Activated CD4-positive, alpha-beta memory T cell treated with anti-CD3 and anti-CD28 coated beads, Interleukin-2, amount 10 ng/mL, durations not matched to agents 7 days and 5 days (primary cell): ENCODE measurements at places on chromosomes 13 and 19.

GRCh38 chr13:91117351-91117750 lies 230.1 kb upstream of the MIR17HG start:
- no peak for DNase-seq

GRCh38 chr19:31592456-31592855 lies 243.2 kb upstream of the TSHZ3 start:
- no peak for DNase-seq

DNA sequence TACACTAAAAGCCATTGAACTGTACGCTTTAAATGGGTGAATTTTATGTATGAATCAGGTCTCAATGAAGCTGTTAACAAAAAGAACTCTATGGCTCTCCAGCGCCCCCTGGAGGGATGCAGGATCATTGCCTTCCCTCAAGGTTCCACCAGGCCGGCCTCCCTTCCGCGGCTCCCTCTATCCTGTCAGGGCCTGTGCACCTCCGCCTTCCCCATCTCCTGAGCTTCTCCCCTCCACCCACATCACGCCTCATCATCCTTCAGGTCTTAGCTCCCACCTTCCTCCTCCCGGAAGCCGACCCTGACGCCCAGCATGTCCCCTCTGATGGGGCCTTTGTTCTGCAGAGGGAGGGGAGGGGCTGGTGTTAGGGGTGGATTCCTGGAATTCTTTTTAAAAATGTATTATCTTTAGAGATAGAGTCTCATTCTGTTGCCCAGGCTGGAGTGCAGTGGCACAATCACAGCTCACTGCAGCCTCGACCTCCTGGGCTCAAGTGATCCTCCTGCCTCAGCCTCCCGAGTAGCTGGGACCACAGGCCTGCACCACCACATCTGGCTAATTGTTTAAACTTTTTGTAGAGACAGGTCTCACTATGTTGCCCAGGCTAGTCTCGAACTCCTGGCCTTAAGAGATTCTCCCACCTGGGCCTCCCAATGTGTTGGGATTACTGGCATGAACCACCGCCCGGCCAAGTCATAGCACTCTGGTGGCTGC lies 27.7 kb downstream of the MEIS3 start:
- peak; percentile 86 for DNase-seq

GRCh38 chr13:23579896-23580683 lies 9.9 kb downstream of the TNFRSF19 start:
- DNase-seq, result no peak

GRCh38 chr13:97328222-97328790 lies 105.7 kb upstream of the RAP2A start:
- DNase-seq, result no peak
